ENCODE measurements at places on chromosomes 2 and 18. TPM values are rescaled to one million over a fixed set of nuclear protein-coding genes. Genes with fewer than 3 reads are reported as not detected.

LHCGR gene
- 0.40 TPM for polyA plus RNA-seq

SNRNP27 gene
- polyA plus RNA-seq: 67.3 TPM

COL6A3 gene
- 247 TPM for polyA plus RNA-seq

SP140 gene
- polyA plus RNA-seq: 0.55 TPM

PREB gene
- polyA plus RNA-seq: 44.3 TPM

PUS10 gene
- 8.9 TPM for polyA plus RNA-seq

PLGLB2 gene
- polyA plus RNA-seq: 4.8 TPM

CUL3 gene
- 92.3 TPM for polyA plus RNA-seq

CNGA3 gene
- not detected for polyA plus RNA-seq

CYB5A gene
- 299 TPM for polyA plus RNA-seq

TSPYL6 gene
- 0.10 TPM for polyA plus RNA-seq

DES gene
- polyA plus RNA-seq: 10.4 TPM

AKAIN1 gene
- polyA plus RNA-seq: not detected

RTP5 gene
- not detected for polyA plus RNA-seq

NAT8 gene
- polyA plus RNA-seq: 18.8 TPM

CKAP2L gene
- polyA plus RNA-seq: 13.4 TPM

C2orf72 gene
- polyA plus RNA-seq: 4.9 TPM

RBM44 gene
- 1.6 TPM for polyA plus RNA-seq

DPYSL5 gene
- polyA plus RNA-seq: 4.1 TPM

POTEC gene
- polyA plus RNA-seq: not detected

RAB6C gene
- polyA plus RNA-seq: 0.30 TPM

KLHL14 gene
- 30.6 TPM for polyA plus RNA-seq

COL4A3 gene
- 1.6 TPM for polyA plus RNA-seq

ALPG gene
- not detected for polyA plus RNA-seq

CPO gene
- polyA plus RNA-seq: 1.3 TPM

MERTK gene
- polyA plus RNA-seq: 27.0 TPM

B3GNT7 gene
- 3.0 TPM for polyA plus RNA-seq

VPS54 gene
- polyA plus RNA-seq: 51.2 TPM

UGT1A10 gene
- not detected for polyA plus RNA-seq

IL1F10 gene
- not detected for polyA plus RNA-seq

SH2D6 gene
- 1.5 TPM for polyA plus RNA-seq

GALR1 gene
- polyA plus RNA-seq: 0.07 TPM

DCTN1 gene
- polyA plus RNA-seq: 149 TPM

LYG1 gene
- 3.1 TPM for polyA plus RNA-seq

CD302 gene
- polyA plus RNA-seq: 18.5 TPM

ASB18 gene
- polyA plus RNA-seq: 0.17 TPM

REG3G gene
- polyA plus RNA-seq: not detected

FRZB gene
- 9.5 TPM for polyA plus RNA-seq
